ENCODE measurements at places on chromosomes 5 and 9.
A peak's percentile ranks its signal among the peaks of the same experiment; 100 is the strongest.

DNA sequence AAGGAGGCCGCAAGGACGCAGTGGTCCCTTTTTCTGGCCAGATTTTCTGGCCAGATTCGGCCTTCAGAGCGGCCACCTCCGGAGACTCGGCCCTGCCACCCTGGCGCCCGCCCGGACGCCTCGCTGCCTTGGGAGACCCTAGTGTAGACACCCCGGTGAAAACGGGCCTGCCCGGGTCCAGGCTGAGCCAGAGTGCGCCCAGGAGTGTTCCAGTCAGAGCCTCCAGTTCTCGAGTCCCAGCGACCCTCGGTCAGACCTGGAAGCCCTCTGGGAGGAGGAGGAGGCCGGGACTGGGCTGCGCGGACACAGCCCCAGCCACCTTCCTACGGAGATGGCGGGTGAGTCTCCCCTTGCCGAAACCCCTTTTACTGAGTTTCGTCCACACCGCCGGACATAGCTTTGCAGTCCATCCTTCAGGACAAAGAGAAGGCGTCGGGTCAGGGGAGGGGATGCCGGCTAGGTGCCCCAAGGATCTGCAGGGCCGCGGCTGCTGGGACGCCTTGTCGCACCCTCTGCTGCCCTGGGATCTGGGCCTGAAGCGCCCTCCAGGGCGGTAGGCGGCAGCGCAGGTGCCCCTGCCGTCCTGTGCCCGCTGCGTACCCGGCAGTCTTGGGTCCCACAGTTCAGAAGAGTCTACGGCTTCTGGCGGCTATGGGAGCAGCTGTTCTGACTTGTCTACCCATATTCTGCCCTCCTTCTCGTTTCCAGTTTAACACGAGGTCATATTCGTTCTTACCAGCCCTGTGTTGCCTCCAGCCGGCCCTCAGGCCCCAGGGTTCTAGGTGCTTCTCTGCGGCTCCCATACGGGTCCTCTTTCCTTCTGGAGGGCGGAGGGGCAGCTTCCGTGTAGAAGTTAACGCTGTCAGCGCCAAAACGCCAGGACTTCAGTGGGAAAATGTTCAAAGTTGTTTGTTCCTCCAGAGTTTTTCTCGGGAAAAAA is 1771.7 kb upstream of the CDH9 start:
- peak; percentile 70 for DNase-seq

DNA sequence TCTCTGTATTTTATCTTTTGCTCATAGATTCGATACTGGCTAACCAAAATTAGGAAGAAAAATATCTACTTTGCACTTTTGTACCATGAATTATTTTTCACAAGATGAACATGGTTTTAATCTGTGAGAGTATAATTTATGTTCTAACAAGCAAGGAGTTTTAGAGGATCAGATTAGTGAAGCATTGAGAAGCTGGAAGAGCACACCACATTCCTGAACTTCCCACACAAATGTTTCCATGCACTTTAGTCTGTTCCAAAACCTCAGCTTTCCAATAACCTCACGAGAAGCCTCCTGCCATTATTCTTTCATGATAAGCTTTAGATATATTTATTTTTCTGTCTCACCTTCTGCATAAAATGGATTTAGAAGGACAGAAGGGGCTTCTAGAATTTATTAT is 98.7 kb upstream of the MPDZ start:
- no peak for DNase-seq

DNA sequence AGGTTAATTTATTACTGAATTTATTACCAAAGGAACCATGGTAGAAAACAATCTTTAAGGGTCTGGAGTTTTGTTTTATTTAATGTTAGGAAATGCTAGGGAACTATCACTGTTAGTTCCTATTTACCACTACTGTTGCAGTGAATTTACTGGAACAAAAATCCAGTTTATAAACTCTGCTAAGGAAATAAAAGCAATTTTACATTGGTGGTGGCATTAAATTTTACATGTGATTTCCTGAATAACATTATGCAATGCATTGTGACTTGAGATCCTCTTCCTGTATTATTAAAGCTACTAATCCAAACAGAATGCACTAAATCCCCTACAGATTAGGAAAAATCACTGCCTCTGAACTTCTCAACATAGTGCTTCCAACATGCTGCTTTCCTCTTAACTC is 599.5 kb upstream of the PTGER4 start:
- no peak for DNase-seq

DNA sequence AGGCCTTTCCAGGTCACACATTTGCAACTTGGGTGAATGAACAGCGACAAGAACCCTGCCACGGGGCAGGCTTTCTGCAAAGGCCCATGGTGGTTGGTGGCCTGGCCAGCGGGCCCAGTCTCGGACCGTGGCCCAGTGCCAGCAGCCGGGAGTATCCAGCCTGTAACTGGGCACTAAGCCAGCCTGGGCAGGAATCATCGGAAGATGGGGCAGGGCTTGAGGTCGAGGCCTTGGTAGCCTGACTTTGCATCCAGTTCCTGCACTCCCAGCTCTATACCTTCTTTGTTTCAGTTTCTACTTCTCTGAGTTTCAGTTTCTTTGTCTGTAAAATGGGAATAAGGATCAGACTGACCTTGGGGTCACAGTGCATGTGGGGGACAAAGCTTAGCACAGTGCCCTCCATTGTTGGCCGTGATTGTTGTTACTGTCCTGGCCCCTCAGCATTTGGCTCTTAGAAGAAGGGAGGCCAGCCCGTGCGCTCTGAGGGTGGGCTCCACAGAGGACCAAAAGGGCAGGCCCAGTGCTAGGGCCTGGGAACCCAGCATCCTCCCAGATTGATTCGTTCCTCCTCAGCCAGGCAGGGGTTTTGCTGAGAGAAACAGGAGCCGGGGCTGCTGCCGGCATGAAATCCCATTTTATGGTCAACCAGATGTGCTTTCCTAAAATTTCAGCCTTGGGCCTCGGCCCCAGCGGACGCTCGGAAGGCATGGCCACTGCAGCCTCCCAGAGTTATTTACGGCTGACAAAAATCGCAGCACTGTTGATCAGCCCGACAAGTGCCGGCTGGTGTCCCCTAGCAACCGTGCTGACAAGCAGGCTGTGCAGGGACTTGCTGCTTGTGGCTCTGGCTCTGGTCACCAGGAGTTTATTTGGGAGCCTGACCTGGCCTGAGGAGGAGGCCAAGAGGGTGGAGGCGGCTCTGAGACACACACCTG is 43.6 kb downstream of the JADE2 start:
- DNase-seq, result peak; percentile 88

DNA sequence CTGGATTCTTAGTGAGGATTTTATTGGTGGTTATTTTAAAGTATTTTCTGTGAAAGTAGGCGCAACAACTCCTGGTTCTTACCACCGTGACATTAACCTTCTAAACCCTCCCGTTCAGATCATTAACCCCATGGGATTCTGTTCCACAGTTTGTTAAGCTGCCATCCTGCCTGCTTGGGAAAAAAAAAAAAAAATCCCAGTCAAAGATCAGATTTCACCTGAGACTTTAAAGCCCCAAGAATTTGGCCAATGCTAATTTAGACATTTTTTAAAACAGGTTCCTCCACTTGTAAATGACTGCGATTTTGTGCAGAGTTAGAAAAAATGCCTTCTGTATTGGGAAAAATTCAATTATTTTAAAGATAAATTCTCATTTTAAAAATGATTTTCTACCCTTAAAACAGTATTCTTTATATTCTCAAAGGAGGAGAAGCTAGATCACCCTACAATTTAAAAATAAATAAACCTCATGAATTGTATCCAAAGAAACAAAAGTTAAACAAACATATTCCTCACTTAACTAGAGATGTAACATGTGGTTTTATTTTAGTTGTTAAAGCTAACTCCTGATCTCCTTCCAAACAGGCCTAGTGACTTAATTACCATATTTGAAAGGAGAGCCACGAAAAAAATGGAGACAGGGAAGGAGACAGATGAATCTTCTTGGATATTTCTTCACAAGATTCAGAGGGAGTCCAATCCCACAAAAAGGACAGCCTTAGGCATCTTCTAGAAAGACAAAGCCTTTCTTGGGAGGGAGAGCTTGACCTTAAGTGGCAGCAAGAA is 93.1 kb upstream of the IFNK start:
- DNase-seq, result no peak

- no peak for DNase-seq
These were observed 287.1 kb upstream of the CDH9 start for GRCh38 chr5:27325513-27325912.

- DNase-seq, result no peak
These were observed 59.1 kb upstream of the C5orf58 start for GRCh38 chr5:170173647-170174046.

GRCh38 chr9:12538842-12539579 is 154.2 kb upstream of the TYRP1 start:
- DNase-seq, result no peak

GRCh38 chr5:159309689-159310433 is 20.4 kb downstream of the IL12B start:
- DNase-seq, result no peak

GRCh38 chr5:68037546-68037945 is 178.0 kb upstream of the PIK3R1 start:
- no peak for DNase-seq

DNA sequence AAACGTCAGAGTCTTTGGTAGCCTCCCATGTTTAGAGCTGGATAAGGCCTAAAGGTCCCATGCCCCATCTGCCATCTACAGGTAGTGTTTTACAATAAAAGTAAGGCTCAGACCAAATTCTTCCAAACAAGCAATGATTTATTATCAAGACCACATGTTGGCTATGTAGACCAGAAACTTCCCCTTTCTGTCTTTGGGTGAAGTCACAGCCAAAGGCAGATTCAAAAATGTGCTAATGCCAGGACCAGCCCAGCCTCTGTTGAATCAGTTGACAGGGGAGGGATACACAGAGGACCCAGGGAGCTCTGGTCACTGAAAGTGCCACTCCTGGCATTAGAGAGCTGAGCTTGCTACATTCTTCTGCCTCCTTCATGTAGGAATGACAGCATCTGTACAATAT is 360.8 kb downstream of the NTRK2 start:
- DNase-seq, result no peak

GRCh38 chr5:168342151-168342825 is 50.8 kb downstream of the WWC1 start:
- DNase-seq, result peak; percentile 1

DNA sequence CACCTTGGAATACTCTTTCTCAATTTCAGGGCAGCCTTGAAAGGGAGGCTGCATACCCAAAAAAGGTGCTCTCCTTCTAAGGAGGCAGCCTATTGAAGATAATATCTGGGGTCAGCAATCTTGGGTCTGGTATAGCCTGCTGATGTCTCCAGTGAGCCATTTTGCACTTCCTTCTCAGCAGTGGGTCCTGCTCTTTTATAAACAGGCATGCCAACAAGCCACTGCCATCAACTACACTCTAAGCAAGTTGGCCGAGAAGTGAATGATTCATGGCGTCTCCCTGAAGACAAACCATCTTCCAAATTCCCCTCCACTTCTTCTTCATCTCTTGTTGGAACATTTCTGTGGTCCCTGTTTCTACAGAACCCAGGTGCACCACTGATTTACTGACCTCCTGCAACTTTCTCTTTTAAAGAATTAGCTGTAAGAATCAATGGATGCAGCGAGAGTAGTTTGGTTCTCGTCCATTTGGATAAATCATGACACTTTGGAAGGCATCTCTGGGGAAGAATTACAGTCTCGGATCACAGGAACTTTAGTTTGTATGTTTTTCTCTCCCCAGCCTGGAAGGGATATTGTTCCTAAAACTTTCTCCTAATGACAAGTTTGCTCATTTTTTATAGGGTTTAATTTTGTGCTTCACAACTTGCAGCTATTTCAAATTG is 108.3 kb downstream of the INSYN2B start:
- DNase-seq, result no peak

DNA sequence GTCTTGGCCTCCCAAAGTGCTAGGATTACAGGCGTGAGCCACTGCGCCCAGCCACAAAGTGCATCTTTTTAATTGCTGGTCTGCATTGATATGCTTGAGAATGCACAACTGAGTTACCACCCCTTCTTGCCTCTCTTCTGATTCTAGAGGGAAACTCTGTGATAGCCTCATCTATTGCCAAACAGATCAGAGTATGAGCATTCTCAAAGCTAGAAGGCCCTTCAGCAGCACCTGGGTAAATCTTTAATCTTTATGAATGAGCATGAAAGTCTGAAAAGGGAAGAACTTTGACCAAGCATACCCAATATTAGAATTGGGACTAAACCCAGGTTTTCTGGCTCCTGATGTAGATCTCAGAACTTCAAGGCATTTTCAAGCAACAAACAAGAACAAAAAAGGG is 298.3 kb upstream of the TNC start:
- no peak for DNase-seq

DNA sequence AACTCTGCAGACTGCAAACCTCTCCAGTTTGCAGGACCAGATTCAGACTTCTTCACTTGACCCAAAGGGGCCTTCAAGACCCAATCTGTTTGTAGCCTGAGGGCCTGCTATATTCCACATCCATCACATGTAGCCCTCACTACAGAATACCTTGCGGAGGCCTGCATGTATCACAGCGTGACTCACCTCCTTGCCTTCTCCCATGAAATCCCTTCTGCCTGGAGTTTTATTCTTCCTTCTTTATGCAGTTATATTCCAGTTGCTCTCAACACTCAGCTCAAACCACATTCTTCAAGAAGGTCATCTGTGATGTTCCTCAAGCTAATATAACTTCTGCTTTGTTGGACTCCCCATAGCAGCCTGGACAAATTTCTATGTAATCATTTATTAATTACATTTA is 198.5 kb upstream of the PTGER4 start:
- DNase-seq, result no peak

- DNase-seq, result no peak
These were observed 61.9 kb downstream of the GLIS3 start for GRCh38 chr9:4237748-4238511.

DNA sequence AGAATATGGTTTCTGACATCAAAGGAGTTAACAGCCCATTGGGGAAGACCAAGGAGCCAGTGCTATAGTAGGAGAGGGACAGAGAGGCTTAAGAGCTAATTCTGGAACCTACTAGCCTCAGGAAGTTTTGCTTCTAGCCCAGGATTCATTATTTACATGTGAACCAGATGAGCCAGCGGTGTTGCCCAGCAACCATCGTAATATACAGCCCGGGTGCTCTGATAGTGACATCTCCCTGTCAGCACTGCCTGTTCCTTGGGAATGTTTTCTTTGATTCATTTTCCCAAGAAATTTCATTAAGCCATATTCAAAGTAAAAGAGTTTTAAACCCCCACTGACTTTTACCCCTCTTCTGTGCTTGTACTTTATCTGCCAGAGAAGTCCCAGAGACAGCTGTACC is 217.4 kb upstream of the ADAMTSL1 start:
- no peak for DNase-seq

DNA sequence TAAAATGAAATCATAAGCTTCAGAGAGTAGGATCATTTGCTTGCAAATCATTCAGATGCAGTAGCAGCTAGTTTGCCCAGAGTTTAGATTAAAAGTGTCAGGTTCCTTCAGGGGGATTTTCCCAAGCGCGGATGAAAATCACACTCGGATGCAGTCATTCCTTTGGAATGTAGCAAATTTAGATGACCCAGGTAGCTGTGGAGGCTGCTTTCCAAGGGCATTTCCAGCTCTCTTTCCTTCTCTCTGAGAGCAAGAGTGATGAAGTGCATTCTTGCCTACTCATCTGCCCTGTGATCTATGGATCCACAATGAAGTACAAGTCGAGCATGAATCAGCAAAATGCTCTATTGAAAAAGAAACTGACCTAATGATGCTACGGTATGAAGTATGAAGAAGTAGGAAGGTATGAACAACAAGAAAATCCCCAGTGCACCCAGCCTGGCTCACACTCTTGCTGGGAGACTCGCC is 200.2 kb downstream of the PLK2 start:
- no peak for DNase-seq
